ENCODE measurements at places on chromosomes 16 and 17.

GRCh38 chr17:214881-215331, 33.5 kb upstream of the DOC2B start:
- no peak for DNase-seq

- DNase-seq = no peak
These were observed 484.0 kb downstream of the WWOX start for GRCh38 chr16:78583441-78583840.

- no peak for DNase-seq
These were observed 40.7 kb downstream of the CUEDC1 start for GRCh38 chr17:57914273-57915142.

DNA sequence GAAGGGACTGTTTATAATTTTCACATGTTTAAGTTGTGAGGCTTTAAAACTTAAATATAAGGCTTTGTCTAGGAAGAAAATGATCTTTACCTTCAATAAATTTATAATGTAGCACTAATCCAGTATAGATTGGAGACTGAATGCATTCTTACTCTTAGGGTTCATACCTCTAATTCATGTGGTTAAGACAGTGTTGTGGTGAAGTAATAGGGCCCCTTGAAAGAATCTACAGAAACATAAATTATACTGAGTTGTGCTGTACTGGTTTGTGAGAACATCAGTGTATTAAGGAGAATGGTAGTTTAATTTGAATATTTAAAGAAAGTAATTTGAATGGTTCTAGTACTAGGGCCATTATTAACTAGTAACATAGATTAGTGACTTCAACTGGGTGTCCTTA, 13.7 kb downstream of the HAPSTR1 start:
- DNase-seq = no peak

DNA sequence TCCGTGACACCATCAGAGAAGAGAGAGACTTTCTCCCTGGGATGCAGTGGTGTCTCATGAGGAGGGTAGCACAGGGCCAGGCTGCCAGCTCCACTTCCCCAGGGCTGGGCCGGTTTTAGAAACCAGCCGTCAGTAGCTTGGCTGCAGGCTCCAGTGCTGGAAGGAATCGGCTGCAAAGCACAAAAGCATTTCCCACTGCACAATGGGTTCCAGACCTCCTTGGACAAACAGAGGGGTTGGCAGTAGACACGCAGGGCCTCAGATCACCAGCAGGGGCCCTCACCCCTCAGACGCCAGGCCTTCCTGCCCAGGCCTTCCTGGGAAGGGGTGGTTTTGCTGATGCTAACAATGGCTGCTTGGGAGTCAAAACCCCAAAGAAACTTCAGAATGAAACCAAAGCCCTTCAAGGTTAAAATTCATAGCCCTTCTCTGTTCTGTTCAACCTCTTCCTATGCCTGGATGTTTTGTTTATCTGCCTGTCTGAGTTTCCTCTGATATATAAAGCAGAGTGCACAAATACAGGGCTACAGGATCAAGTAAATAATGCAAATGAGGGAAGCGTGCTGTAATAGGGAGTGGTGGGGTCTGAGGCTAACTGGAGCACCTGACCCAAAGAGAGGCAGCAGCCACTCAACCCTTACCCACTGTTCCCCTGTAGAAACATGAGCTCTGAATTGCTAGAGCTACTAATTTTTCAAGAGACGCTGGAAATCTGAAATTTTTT, 26.2 kb downstream of the TEKT5 start:
- peak; percentile 21 for DNase-seq

GRCh38 chr17:29577385-29578211, 9.1 kb downstream of the TP53I13 start:
- DNase-seq = no peak

DNA sequence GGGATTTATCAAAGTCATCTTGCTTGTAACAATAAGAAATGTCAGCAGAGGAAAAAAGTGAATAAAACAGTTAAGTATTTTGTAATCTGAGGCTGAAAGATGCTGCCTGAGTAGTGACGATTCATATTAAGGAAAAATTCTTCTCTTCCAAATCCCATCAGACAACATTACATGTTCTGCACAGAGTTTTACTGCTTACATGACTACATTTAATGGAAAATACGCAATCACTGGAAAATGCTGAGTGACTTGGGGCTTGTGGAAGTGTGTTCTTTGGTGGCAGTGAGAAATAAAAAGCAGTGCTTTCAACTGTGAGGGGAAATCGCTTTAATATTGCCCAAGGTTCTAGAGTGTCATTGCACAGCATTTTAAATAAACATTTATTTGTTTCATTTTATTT, 1025.2 kb upstream of the GOT2 start:
- DNase-seq = no peak

DNA sequence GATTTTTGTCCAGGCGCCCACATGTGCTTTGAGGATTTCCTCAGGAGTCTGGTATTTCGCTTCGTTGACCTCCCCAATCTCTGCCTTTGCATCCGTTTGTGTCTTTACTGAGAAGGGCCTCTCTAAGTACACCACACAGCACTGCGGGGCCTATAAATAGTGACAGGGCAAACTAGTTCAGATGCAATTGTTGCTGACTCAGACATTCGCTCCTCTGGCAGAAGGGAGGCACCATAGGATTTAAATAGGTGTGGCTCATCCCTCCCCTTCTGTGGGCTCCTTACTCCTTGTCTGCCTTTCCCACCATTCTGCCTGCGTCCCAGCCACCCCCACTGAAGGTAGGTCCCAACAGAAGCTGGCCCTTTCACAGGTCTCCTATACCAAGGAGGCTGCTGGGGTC, 192.3 kb downstream of the SHISA9 start:
- DNase-seq = no peak

DNA sequence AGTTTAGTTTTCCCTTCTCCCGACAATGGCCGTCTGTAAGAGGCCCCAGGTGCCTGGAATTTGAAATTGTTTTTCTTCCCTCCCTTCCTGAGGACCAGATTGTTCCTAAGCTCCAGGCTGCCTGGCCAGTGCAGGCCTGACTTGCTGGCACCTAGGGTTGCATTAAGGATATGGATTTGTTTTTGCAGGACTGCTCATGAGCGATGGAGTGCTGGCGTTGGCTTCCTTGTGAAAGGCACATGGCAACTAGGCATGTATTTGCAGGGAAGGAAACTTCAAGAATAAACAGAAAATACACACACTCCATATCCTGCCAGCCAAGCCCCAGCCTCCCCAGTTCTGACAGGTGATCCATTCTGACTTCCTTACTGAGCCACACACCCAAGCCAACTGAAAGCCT, 25.5 kb upstream of the SOX9 start:
- no peak for DNase-seq

- no peak for DNase-seq
These were observed 49.8 kb upstream of the KLHDC4 start for GRCh38 chr16:87815567-87815966.

GRCh38 chr16:27724482-27725235, 174.7 kb downstream of the KATNIP start:
- DNase-seq = no peak

GRCh38 chr17:79305376-79305767, 230.7 kb downstream of the ENGASE start:
- no peak for DNase-seq

GRCh38 chr17:67506966-67507365, 129.9 kb downstream of the PITPNC1 start:
- DNase-seq = no peak

DNA sequence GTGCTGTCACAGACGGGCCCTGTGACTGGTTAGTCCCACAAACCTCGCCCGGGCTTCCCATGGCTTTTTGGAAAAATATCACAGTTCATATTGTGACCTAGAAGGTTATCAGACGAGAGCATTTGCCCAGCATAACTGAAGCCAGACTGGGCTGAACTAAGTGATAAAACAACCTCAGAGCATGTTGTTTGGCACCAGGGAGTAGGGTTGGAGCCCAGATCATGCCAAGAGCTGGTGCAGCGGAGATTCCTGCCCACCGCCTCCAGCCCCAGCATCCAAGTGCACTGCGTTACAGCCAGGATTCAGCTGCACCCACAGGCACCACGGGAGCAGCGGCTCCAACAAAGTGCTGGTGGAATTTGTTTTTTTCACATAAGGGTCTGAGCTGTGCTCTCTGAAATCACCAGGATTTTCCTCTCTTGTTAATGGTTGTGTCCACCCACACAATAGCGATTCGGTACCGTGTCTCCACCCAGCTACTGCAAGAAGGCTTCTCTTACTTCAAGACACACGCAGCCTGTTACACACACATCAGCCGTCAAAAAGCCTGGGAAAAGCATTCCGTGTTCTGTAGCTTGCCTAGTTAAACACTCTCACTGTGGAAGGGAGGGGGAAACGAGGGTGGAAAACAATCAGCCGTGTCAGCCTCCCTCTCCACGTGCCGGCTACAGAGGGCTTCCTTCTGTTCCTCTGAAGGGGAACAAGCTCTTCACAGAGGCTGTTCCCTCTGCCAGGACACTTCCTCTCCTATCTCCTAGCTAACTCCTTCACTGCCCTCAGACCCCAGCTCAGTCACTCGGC, 273.8 kb downstream of the C16orf95 start:
- no peak for DNase-seq

Data from NCI-H460 (cell line).